Spinal cord (tissue), 10 donors: ENCODE measurements at places on chromosomes 11 and 22. TPM values are rescaled to one million over a fixed set of nuclear protein-coding genes. Genes with fewer than 3 reads are reported as not detected.

Gene VPREB3
- not detected for total RNA-seq

Gene RIN1
- total RNA-seq: 2.7 TPM

Gene PLAAT4
- total RNA-seq: 45.3 TPM

Gene PANX2
- total RNA-seq: 3.3 TPM

Gene CSF2RB
- 3.1 TPM for total RNA-seq

Gene JAML
- total RNA-seq: 8.9 TPM

Gene APOA1
- 9.1 TPM for total RNA-seq

Gene ANKRD49
- 21.5 TPM for total RNA-seq

Gene B3GAT1
- total RNA-seq: 25.5 TPM

Gene TMEM86A
- 4.9 TPM for total RNA-seq

Gene AP1B1
- total RNA-seq: 52.2 TPM

Gene ROBO3
- total RNA-seq: 42.6 TPM
